ENCODE measurements at places on chromosomes 4 and X.

DNA sequence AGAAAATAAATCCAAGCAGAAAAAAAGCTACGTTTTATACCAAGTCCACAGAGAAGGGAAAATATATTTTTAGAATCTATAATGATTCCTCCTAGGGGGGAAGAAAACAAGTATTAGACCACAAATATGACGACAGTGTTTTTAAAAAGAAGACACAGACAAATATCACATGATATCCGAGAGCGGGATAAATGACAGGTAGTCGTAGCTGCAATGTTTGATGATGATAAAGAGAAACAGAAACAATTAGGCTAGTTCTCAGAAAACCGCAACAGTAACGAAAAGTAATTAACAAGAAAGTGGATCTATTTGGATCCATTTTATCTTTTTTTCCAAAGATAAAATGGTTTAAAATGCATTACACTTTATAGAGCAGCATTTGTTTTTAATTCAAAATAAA, 918 bp downstream of the HAUS3 start:
- peaks cover 38% of the 10 kb centered on the region for H3K36me3 ChIP-seq
- H3K27me3 ChIP-seq = peaks cover 3% of the 10 kb centered on the region
- peak; percentile 7 for DNase-seq
- peak overlapping the region; percentile 80 for H3K27ac ChIP-seq

DNA sequence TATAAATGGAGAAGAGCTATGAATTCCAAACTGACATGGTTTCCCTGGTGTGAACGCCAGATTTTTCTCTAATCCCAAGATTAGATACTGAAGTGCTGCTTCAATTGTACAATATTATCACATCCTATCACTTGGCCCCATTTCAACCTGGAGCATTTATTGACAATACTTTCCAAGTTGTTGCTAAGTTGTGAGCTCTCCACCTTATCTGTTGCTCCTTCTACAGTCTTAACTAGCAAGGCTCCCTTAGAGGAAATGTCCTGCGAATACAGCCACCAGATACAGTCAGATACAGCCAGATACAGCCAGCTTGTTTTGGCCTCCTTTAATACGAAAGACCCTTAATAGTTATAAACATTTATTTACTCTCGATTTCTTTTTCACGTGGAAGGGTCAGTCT, 466.3 kb upstream of the FAM241A start:
- H3K4me3 ChIP-seq = no peak overlapping the region
- no peaks in the 10 kb centered on the region for H3K4me1 ChIP-seq
- no peaks in the 10 kb centered on the region for H3K27me3 ChIP-seq
- no peak overlapping the region for H3K27ac ChIP-seq
- no peaks in the 10 kb centered on the region for H3K36me3 ChIP-seq
- no peak for DNase-seq

DNA sequence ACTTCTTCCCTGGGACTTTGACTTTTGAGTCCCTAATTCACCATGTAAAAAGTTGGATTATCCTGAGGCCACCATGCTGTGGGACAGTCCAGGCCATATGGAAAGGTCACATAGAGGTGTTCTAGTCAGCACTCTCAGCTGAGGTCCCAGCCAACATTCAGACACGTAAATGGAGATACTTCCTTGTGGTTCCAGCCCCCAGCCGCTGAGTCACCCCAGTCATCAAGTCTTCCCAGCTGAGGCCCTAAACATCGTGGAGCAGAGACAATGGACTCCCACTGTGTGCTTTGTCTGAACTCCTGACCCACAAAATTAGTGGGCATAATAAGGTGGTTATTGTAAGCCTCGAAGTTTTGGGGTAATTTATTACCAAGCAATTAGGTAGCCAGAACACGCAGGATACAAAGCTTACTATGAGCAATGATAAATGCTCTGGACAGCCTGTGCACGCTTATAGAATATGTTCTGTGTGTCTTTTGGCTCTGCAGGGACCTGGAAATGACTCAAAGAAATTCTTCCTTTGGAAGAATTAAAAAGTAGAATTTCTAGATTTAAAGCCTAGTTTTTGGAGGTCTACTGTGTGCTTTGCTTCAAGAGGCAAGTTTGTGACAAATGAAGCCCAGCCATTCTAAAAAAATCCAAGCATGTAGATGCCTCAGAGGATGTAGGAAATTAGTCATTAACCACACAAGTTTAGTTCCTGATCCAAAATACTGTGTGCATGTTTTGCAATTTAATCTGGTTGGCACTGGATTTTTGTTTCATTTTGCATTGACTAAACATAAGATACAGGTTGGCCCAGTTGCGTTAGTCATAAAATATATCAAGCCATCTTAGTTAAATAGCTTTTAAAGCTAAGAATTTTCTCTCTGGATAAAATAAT, 33.2 kb upstream of the SLC9A7 start:
- H3K36me3 ChIP-seq = no peaks in the 10 kb centered on the region
- H3K4me1 ChIP-seq = peaks cover 18% of the 10 kb centered on the region
- no peak for DNase-seq
- peak overlapping the region; percentile 58 for H3K27ac ChIP-seq

GRCh38 chr4:1799387-1800375, 6.6 kb downstream of the FGFR3 start:
- peaks cover 12% of the 10 kb centered on the region for H3K27me3 ChIP-seq
- H3K4me1 ChIP-seq = no peaks in the 10 kb centered on the region
- no peaks in the 10 kb centered on the region for H3K36me3 ChIP-seq
- no peak overlapping the region for H3K27ac ChIP-seq

- H3K27me3 ChIP-seq = no peaks in the 10 kb centered on the region
- H3K27ac ChIP-seq = peak overlapping the region; percentile 96
- peak overlapping the region; percentile 86 for H3K4me3 ChIP-seq
- H3K36me3 ChIP-seq = peaks cover 16% of the 10 kb centered on the region
- no peak for DNase-seq
These were observed 760 bp downstream of the TRMT2B start for GRCh38 chrX:101051153-101051548.

- DNase-seq = no peak
- H3K4me3 ChIP-seq = no peak overlapping the region
- H3K4me1 ChIP-seq = no peaks in the 10 kb centered on the region
- no peak overlapping the region for H3K27ac ChIP-seq
These were observed 18.1 kb upstream of the ATOH1 start for GRCh38 chr4:93810340-93810992.

- H3K27ac ChIP-seq = no peak overlapping the region
- peaks cover 39% of the 10 kb centered on the region for H3K36me3 ChIP-seq
- no peak for DNase-seq
- no peak overlapping the region for H3K4me3 ChIP-seq
- peaks cover 8% of the 10 kb centered on the region for H3K4me1 ChIP-seq
- H3K27me3 ChIP-seq = no peaks in the 10 kb centered on the region
These were observed 32.7 kb upstream of the MAGED1 start for GRCh38 chrX:51860679-51861078.

- H3K4me3 ChIP-seq = no peak overlapping the region
- no peaks in the 10 kb centered on the region for H3K36me3 ChIP-seq
- DNase-seq = no peak
These were observed 36.0 kb downstream of the MED28 start for GRCh38 chr4:17650406-17650805.

DNA sequence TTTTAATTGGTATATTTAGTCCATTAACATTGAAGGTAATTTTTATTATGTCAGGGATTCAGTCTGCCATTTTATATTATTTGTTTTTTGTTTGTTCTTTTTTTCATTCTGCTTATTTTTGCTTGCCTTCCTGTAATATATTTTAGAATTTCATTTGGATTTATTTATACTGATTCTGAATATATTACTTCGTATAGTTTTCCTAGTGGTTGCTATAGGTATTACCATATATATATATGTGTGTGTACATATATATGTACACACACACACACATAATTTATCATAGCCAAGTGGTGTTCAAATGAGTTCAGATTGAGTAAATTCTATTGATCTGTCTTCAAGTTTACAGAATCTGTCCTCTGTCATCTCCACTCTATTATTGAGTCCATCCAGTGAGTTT, 11.2 kb downstream of the CITED1 start:
- H3K4me3 ChIP-seq = no peak overlapping the region
- no peaks in the 10 kb centered on the region for H3K4me1 ChIP-seq
- no peak overlapping the region for H3K27ac ChIP-seq
- DNase-seq = no peak

DNA sequence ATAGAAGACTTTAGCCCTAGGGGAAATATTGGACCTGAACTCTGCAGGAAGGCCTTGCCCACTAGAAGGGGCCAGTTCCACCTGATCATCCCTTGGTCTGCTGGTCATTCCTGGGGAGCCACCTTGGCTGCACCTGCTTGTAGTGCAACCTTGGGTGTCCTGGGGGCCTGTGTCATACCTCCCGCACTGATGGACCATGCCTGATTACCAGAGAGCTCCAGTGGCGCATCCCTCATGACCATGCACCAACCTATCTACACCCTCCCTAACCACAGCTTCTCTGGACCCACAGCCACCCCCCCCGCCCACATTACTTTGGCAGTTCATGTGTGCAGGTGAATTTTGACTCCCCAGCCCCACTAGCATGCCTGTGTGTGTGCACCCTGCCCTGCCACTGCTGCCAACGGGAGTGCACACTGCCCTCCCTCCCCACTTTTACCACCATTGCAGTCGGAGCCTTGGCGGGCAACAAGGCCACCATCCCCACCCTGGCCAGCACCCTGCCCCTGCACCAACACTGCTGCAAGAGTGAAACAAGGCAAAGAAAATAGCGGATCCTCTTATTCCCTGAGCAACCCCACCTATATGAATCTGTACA, 208.1 kb downstream of the FAM47B start:
- H3K4me3 ChIP-seq = no peak overlapping the region
- H3K36me3 ChIP-seq = no peaks in the 10 kb centered on the region
- no peaks in the 10 kb centered on the region for H3K27me3 ChIP-seq
- no peaks in the 10 kb centered on the region for H3K4me1 ChIP-seq

GRCh38 chrX:56798339-56798711, 69.3 kb downstream of the NBDY start:
- H3K4me3 ChIP-seq = no peak overlapping the region
- peaks cover 41% of the 10 kb centered on the region for H3K4me1 ChIP-seq
- H3K27me3 ChIP-seq = no peaks in the 10 kb centered on the region

DNA sequence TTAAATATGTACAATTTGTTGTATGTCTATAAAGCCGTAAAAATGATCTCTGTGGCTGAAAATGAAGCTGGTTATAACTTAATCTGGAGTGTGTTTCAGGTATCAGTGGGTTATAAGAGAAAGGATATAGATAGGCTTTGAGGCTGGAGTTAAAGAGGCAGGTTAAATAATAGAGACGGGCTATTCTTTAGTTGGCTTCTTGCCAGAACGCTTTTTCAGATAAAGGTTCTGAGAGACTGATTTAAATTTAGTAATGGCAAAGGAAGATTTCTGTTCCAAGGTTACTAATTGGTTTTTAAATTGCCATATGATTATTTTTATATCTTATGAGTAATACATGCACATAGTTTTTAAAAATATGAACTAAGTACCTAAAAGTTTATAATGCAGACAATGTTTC, 117.4 kb downstream of the AWAT2 start:
- H3K36me3 ChIP-seq = no peaks in the 10 kb centered on the region
- H3K4me1 ChIP-seq = no peaks in the 10 kb centered on the region
- H3K27me3 ChIP-seq = no peaks in the 10 kb centered on the region
- no peak overlapping the region for H3K27ac ChIP-seq
- H3K4me3 ChIP-seq = no peak overlapping the region
